Stimulated activated CD8-positive, alpha-beta memory T cell treated with anti-CD3 and anti-CD28 coated beads, Interleukin-15, amount 100 ng/mL, for 4 hours (primary cell): ENCODE measurements at places on chromosomes 4 and X.

GRCh38 chr4:56130606-56131155, 181.9 kb downstream of the CEP135 start:
- DNase-seq, result no peak

- DNase-seq, result no peak
Measured at GRCh38 chr4:185713272-185713671, 98.7 kb downstream of the SORBS2 start.

GRCh38 chr4:184275766-184276165, 58.1 kb upstream of the ENPP6 start:
- no peak for DNase-seq

GRCh38 chr4:182807346-182807745, 109.8 kb downstream of the DCTD start:
- no peak for DNase-seq

- DNase-seq, result no peak
Measured at GRCh38 chr4:95358421-95358820, 190.4 kb downstream of the UNC5C start.

GRCh38 chr4:182748283-182748682, 168.9 kb downstream of the DCTD start:
- no peak for DNase-seq

GRCh38 chr4:152156442-152156841, 379.4 kb downstream of the FBXW7 start:
- DNase-seq, result no peak

DNA sequence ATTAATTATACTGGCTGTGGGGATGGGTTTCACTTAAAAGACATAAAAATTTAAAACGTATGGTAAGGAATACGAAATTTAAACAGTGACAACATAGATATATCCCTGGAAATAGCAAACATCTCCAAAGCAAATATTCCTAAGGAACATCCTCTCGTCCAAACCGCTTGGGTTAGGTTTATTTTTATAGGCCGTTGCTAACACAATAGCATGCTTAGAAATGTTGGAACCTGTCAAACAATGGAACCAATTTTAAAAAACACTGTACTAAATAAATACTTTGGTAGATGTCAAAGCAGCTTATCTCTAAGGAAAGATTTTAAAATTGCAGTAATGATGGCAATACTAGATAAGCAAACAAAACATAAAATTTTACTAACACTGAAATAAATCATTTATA, 45.4 kb downstream of the SEC24D start:
- DNase-seq, result no peak

GRCh38 chr4:142427456-142427855, 418.6 kb downstream of the INPP4B start:
- DNase-seq, result no peak
